ENCODE measurements at places on chromosomes 1 and 21. TPM values are rescaled to one million over a fixed set of nuclear protein-coding genes. Genes with fewer than 3 reads are reported as not detected.

CELA2B gene
- not detected for total RNA-seq

GAS5 gene
- total RNA-seq, result 466 TPM

AMY2A gene
- total RNA-seq, result not detected

KLHDC7A gene
- not detected for total RNA-seq

ZNF695 gene
- total RNA-seq, result 0.49 TPM

INSRR gene
- total RNA-seq, result not detected

ANKRD34A gene
- total RNA-seq, result 1.7 TPM

SHISAL2A gene
- 3.2 TPM for total RNA-seq

TNFAIP8L2 gene
- 7.6 TPM for total RNA-seq

S100A8 gene
- 1,155 TPM for total RNA-seq

SPATA1 gene
- total RNA-seq, result 0.25 TPM

GPR25 gene
- 5.9 TPM for total RNA-seq

GJA9 gene
- total RNA-seq, result not detected

GIPC2 gene
- total RNA-seq, result 2.7 TPM

HAPLN2 gene
- total RNA-seq, result not detected

CA6 gene
- not detected for total RNA-seq

All from vagina (tissue), 2 donors.